ENCODE measurements at places on chromosomes 12 and 14.

DNA sequence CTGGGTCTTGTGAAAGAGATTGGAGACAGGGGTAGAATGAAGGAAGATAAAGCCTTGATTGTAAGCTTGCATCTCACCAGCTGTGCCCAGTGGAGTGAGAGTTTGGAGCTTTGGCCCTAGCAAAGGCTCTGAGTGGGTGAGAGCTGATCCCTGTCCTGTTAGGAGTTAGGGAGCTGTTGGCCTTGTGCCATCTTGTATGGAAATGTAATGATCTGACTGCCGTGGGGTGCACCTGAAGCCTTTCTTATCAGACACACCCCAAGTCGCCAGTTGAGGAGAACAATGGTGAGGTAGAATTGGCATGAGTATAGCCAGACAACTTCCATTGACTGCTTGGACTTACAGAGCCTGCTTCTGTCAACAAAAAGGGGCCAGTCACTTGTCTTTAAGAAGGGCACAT is 130.1 kb downstream of the PRKCH start:
- DNase-seq = no peak

GRCh38 chr12:2687726-2688125 is 107.0 kb upstream of the FKBP4 start:
- DNase-seq = no peak

GRCh38 chr12:76010732-76011458 is 20.7 kb downstream of the PHLDA1 start:
- peak; percentile 36 for DNase-seq

- DNase-seq = peak; percentile 2
Measured at GRCh38 chr14:34750670-34751069, 36.3 kb upstream of the CFL2 start.

Data from dermis blood vessel endothelial cell (primary cell).